CD8-positive, alpha-beta T cell (primary cell): ENCODE measurements at places on chromosomes 1 and 21.

- DNase-seq: no peak
These were observed 26.9 kb downstream of the WDR26 start for GRCh38 chr1:224407571-224408293.

DNA sequence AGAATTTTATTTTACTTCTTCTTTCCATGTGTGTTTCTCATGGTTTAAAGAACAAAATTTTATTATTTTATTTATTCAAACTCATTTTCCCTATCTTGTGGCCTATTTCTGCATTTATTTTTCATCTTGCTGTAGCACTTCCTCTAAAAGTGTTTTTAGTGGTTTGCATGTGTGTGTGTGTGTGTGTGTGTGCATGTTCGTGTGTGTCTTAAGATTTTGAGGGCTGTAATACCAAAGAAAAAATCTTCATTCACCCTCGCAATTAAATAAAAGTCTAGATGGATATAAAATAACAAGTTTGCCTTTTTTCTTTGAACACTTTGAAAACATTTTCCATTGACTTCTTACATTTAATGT is 24.6 kb upstream of the FCRL3 start:
- no peak for DNase-seq

- no peak for DNase-seq
These were observed 77.5 kb downstream of the MAST2 start for GRCh38 chr1:45880930-45881329.

- no peak for DNase-seq
These were observed 59.7 kb downstream of the TNR start for GRCh38 chr1:175683491-175684298.

GRCh38 chr1:45430490-45430889 is 60.5 kb downstream of the TESK2 start:
- DNase-seq: no peak

GRCh38 chr1:12251442-12251841 is 21.6 kb downstream of the VPS13D start:
- no peak for DNase-seq

DNA sequence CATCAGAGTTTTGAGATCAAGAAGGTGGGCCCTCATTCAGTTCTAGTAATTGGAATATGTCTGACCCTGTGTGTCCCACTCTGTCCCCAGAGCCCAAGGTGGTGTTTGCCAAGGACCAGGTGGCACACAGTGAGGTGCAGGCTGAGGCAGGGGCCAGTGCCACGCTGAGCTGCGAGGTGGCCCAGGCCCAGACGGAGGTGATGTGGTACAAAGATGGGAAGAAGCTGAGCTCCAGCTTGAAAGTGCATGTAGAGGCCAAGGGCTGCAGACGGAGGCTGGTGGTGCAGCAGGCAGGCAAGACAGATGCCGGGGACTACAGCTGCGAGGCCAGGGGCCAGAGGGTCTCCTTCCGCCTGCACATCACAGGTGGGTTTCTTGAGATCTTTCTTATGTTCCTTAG is 35.2 kb downstream of the OBSCN start:
- no peak for DNase-seq

DNA sequence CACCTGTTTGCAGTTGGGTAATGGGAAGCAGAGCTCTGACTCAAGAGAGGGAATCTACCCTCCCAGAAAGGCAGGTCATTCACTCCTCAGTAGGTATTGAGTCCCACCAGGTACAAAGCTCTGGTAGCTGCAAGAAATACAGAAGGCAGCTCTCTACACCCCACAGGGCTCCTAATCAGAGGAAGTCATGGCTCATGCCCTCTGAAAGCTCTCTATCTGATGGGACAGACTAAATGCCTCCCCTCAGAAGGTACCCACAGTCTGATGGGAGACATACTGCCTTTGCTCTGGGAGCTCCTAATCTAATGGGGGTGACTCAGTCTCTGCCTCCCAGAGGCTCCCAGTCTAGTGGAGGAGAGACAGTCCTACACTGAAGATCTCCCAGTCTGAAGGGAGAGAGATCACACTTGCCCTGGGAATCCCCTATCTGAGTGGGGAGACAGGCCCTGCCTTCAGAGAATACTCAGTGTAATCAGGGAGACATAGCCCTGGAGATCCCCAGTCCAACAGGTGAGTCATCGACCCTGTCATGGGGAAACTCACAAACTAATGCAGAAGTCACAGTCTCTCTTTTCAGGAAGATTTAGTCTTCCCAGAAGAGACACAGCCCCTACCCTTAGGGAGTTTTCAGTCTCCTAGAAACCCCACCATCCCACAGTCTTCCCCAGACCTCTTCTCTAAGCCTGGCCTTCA is 23.7 kb downstream of the CAMK1G start:
- DNase-seq: no peak
